ENCODE measurements at places on chromosomes 4 and X.

DNA sequence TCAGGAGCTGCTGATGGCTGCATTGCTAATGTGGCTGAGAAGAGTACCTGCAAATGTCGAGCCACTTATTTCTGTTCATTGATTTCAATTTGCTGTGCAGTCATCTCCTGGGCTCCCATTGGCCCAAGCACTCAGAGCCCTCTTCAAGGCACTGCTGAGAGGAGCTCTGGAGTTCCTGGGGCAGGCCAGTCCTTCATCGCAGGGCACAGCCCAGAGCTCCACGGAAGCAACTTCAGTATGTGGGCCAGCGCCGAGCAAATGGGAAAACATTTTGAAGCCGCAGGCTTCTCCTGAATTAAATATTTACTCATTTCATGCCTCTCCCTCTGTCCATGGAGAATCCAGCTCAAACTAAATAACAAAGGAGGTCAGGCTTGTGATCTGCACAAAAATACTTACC lies 383.3 kb downstream of the BCOR start:
- no peak for DNase-seq

- no peak for DNase-seq
These were observed 239.2 kb upstream of the DDX53 start for GRCh38 chrX:22760513-22761057.

GRCh38 chr4:16124232-16124631 lies 40.4 kb upstream of the PROM1 start:
- no peak for DNase-seq

DNA sequence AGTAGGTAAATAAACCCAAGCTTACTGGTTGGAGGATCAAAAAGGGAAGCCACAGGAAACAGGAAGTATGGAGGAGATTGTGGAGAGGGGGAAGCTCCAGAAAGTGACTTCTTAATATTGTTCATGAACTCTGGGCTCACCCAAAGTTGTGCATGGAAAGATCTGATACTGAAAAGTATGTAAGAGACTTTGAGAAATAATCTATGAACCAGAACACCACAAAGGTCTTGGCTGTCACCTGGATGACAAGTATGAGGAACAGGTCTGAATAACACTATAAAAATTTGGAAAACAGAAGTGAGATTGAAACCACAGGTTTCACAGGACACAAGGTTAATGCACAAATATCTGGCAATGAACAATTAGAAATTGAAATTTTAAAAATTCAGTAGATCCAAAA lies 567.4 kb downstream of the INPP4B start:
- no peak for DNase-seq

DNA sequence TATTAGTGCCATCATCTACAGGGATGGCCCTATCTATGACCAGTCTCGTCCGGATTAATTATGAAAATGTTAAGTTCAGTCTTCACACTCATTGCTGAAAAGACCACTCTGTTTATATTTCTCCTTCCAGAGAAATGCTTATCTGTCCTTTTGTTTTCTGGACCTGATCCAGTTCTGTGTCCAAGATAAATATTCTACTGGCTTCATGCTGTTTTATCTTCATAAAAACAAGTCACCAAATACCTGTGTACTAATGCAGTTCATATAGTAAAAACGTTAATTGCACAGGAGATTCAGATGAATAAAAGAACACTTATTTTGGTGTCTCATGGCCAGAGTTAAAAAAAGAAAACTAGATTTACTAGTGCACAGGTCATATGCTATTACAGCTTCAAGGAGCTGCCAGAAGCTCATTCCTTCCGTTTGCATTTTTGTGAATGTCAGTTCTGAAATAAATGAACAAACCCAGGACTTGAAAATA lies 17.3 kb downstream of the FNIP2 start:
- DNase-seq: no peak

GRCh38 chrX:135050603-135051002 lies 1.3 kb downstream of the RTL8A start:
- DNase-seq: no peak

GRCh38 chrX:155864655-155865054 lies 16.5 kb upstream of the VAMP7 start:
- no peak for DNase-seq

- DNase-seq: no peak
These were observed 76.7 kb downstream of the KLHL34 start for GRCh38 chrX:21581479-21581878.

GRCh38 chrX:38988301-38988700 lies 187.0 kb downstream of the MID1IP1 start:
- no peak for DNase-seq

DNA sequence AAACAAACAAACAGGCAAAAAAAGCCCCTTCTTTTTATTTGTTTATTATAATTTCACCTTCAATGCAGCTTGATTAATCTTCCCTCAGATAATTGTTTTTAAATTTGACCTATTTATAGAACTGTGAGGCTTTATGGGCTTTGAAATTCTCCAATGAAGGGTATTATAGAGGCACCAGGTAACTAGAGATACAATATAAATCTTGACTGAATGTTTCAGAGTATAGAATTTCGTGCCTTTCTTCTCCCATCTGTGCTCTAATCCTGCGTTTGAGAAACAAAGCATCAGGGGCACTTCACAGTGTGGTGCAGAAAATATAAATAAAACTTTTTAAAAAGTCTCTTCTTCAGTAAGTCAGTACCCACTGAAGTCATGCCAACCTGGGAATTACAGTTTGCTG lies 120.9 kb downstream of the ANKRD50 start:
- DNase-seq: no peak

DNA sequence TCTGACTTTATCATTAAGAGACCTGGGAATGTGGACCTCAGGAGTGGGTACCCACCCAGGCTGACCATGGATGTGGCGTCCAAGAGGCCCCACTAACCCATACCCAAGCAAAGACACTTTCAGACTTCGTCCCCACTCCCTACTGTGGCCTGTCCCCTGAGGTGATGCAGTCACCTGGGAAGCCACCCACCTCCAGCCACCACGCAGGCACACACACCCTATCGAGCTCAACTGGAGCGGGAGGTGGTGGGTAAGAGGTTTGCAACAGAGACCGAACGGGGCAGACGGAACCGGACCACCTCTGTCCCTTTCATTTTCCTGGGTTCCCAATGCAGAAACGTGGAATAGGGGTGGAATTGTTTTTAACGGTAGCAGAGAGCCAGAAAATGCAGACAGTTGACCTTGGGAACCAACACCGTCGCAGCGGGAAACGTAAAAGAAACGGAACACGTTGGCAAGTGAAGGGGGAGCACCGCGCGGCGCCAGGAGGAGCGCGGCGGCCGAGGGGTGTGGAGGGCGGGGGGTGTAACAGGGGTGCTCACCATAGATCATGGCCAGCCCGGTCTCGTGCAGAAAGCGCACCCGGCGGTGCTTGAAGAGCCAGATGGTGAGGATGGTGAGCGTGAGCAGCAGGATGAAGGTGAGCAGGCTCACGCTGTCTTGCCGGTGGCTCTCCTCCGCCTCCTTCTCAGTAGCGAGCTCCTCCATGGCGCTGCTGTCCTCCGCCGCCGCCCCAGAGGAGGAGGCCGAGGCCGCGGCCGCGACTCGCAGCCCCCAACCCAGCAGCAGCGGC lies 559 bp downstream of the SLC9A7 start:
- DNase-seq: no peak

DNA sequence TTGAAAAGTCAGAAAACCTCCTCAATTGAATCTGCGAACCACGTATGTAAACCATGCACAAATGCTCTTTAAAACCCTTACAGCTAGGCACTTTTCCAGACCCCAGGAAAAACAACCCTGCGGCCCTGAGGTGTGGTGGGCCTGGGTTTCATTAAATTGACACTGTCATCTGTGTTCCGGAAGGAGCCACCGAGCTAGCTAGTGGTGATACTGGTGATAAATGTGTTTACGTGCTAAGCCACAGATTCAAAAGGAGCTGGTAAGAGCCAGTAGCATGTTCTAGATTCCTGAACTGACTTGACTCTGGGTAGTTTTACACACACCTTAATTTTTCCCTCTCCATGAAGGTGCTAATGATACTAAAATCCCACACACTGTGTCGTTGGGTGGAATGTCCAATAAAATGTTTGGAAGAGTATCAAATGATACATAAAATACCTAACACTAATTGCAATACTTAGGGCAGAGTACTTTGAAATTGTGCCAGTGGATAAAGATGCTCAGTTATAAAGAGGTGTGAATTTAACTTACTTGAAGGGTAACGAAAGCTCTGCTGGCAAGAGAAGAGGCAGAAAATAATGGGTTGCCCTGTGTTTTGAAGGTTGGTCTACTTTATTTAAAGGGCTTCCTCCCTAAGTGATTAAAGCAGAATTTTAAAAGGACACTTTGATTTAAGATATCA lies 8.5 kb downstream of the SMS start:
- no peak for DNase-seq

DNA sequence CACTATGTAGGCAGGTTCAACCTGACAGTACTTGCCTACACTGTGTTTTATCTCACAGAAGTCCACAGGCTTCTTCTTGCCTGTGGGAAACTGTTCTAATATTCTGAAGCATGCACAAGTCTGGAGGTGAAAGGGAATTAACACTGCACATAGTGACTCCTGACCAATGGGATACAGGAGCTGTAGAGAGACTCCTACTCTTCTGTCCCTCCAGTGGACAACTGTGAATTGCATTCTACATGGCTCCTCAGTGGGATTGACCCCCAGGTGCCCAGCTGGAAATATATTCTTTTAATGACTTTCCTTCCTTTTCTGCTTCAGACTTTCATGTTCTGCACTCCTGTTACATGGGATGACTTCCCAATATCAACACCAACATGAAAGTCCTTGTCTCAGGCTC lies 8.2 kb upstream of the YIPF6 start:
- no peak for DNase-seq

DNA sequence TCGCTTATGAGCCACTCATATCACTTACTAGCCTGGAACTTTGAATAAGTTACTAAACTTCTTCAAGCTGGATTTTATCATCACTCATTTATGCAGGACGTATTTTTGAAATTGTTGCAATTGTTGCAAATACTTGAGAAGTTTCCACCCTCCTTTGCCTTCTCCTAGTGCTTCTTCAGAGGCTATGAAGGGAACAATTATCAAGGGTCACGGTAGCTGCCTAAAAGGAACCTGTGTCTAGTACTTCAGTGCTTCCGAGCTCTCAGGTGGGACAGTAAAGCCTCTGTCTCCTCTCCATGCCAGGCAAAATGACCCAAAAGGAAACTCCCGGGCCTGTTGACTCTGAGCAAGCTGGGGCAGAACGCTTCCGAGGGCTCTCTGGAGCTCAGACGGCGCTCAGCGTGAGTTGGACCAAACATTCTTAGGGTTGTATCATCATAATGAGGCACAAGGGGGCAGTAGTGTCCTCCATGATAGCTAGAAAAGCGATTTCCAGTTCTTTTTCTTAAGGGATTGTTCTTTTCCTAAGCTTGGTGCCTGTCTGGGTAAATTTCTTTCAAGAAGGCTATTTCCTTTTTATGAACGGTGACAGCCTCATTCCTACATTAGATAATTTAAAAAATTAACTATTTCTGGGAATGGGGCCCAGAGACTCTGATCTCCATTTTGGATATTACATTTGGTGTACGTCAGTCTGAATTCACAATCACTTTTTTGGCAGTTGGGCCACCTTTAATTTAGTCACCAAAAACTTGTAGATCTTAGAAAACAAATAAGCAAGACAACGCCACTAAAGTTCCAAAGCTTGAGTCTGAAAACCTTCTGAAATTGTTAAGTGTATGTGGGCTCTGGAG lies 73.1 kb downstream of the PACRGL start:
- no peak for DNase-seq

DNA sequence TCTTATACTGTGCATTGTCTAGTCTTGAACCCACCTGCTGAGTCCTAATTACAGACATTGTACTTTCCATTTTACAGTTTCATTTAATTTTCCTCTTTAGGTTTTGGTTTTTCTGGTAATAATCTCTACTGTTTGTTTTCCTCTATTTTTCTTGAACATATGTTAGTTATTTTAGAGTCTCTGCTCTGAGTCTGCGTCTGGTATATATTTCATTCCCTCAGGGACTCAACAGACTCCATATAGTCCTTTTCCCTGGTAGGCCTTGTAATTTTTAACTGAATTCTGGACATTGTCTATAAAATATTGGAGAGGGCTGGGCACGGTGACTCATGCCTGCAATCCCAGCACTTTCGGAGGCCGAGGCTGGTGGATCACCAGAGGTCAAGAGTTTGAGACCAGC lies 121.8 kb upstream of the STOX2 start:
- no peak for DNase-seq

- DNase-seq: no peak
These were observed 1.1 kb downstream of the GAB1 start for GRCh38 chr4:143337600-143338287.

Data from stimulated activated CD8-positive, alpha-beta memory T cell treated with anti-CD3 and anti-CD28 coated beads, Interleukin-2, amount 100 ng/mL, for 1 hour (primary cell).